ENCODE measurements at places on chromosomes 1 and 21.

DNA sequence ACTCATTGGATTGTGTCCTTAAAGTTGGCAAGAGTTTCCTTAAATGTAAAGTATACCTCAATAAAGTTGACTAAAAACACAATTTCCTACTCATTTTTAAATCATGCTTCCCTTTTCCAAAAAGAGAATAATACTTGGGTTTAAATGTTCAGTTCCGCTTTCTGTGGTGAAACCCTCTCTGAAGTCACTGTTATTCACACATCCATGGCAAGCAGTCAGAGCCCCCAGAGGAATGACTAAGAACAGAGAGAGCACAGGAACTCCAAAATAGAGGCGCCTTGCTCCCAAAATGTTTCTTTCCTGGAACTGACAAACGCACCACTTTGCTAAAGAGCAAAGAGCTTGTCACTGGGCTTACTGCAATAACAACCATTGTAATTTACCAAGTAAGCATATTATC, 142.5 kb downstream of the TIAM1 start:
- DNase-seq, result no peak

- no peak for DNase-seq
Observed at GRCh38 chr1:178587096-178587495, 74.2 kb downstream of the TEX35 start.

DNA sequence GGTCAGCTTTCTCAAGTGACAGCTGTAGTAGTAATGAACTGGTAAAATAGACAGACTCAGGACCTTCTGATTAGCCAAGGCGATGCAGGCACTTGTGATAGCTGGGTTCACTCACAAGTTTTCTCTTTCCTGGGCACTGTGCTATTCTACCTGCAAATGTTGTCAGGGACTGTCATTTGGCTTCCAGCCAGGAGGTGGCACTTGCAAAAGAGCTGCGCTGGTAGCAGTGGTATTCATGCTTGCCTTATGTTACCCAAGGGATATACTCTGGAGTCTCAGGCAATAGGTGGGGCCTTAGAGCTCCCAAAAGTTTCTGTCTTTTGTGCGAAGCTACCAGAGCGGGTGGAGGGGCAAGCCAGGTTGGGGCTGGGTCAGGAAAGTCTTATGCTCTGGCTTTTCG, 23.5 kb downstream of the IFI44 start:
- DNase-seq, result no peak

GRCh38 chr1:241250465-241250864, 106.5 kb downstream of the RGS7 start:
- DNase-seq, result no peak

- no peak for DNase-seq
Observed at GRCh38 chr1:47696404-47696736, 258.5 kb downstream of the FOXD2 start.

All from hematopoietic multipotent progenitor cell treated with erythropoietin and hydrocortisone succinate and interleukin-3 and kit ligand, for 15 days (in vitro differentiated cells).